CD8-positive, alpha-beta memory T cell (primary cell): ENCODE measurements at places on chromosomes 5 and 9.

- DNase-seq = no peak
Observed at GRCh38 chr9:129311643-129312042, 133.6 kb upstream of the IER5L start.

- DNase-seq = no peak
Observed at GRCh38 chr9:212297-212696, 2.4 kb upstream of the DOCK8 start.

DNA sequence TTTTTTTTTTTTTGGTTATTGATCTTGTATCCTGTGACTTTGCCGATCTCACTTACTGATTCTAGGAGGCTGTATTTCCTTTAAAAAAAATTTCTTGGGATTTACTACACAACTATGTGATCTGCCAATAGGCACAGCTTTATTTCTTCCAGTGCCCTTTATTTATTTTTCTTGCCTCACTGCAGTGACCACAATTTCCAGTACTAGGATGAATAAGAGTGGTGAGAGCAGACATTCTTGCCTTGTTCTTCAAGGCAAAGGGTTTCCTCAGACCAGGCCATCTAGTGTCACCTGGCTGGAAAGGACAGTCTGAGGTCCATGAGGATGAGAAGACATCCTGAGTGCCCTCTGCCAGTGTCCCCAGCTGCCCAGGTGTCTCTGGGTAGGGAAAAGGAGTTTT, 265.4 kb downstream of the SPOCK1 start:
- DNase-seq = no peak

GRCh38 chr5:50583621-50584020, 82.8 kb upstream of the PARP8 start:
- DNase-seq = no peak

DNA sequence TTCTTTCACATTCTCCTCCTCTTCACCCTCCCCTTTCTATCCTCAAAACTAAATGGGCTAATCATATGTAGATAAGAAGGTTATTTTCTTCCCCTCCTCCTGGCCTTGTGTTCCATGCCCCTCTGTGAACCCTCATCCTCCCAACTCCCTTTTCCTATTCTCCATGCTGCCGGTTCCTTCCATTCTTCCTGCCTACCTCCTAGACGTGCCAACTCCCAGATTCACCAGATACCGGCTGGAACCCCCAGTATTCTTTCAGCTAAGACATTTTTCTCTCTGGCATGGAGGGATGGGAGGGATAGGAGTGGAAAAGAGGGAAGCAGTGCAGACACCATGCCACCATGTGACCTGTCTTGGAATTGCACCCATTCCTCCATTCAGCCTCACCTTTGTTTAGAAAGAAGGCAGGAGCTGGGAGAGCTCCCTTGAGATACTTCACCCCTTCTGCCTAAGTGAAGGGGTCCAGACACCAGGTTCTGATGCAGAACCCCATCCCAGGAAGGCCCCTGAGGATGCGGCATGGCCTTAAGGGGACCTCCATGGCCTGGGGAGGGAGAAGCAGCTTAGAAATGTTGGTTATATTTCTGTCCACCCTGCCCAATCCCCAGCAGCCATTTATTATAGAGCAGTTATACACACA, 4.8 kb downstream of the DNAJB5 start:
- no peak for DNase-seq
